ENCODE measurements at places on chromosomes 4 and X. TPM values are rescaled to one million over a fixed set of nuclear protein-coding genes. Genes with fewer than 3 reads are reported as not detected.

Gene POF1B
- total RNA-seq = 0.26 TPM

GRCh38 chr4:152408514-152409327 lies 127.2 kb downstream of the FBXW7 start:
- no peak overlapping the region for H3K27ac ChIP-seq
- H3K4me3 ChIP-seq = no peak overlapping the region
- DNase-seq = no peak
- H3K27me3 ChIP-seq = no peaks in the 10 kb centered on the region
- no peaks in the 10 kb centered on the region for H3K36me3 ChIP-seq

- no peaks in the 10 kb centered on the region for H3K4me1 ChIP-seq
- no peak overlapping the region for H3K27ac ChIP-seq
- no peak for DNase-seq
- H3K36me3 ChIP-seq = no peaks in the 10 kb centered on the region
- no peak overlapping the region for H3K4me3 ChIP-seq
Observed at GRCh38 chr4:37852376-37852775, 25.9 kb downstream of the PGM2 start.

DNA sequence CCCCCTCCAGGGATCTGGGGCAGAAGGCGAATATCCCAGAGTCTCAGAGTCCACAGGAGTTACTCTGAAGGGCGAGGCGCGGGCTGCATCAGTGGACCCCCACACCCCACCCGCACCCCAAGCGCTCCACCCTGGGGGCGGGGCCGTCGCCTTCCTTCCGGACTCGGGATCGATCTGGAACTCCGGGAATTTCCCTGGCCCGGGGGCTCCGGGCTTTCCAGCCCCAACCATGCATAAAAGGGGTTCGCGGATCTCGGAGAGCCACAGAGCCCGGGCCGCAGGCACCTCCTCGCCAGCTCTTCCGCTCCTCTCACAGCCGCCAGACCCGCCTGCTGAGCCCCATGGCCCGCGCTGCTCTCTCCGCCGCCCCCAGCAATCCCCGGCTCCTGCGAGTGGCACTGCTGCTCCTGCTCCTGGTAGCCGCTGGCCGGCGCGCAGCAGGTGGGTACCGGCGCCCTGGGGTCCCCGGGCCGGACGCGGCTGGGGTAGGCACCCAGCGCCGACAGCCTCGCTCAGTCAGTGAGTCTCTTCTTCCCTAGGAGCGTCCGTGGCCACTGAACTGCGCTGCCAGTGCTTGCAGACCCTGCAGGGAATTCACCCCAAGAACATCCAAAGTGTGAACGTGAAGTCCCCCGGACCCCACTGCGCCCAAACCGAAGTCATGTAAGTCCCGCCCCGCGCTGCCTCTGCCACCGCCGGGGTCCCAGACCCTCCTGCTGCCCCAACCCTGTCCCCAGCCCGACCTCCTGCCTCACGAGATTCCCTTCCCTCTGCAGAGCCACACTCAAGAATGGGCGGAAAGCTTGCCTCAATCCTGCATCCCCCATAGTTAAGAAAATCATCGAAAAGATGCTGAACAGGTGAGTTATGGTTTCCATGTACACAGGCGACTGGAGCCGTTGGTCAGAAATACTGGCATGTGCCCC lies at the start of gene CXCL1:
CXCL1 (plus strand) TSS at position 264 of the 926 bp plus-strand sequence; CDS start at position 342, 78 bp downstream.
- peak; percentile 20 for DNase-seq
- peaks cover 5% of the 10 kb centered on the region for H3K4me1 ChIP-seq
- no peaks in the 10 kb centered on the region for H3K36me3 ChIP-seq
- H3K27me3 ChIP-seq = peaks cover 7% of the 10 kb centered on the region
- H3K27ac ChIP-seq = no peak within 1 kb of the TSS
- H3K4me3 ChIP-seq = peak within 1 kb of the TSS; percentile 19

- no peak overlapping the region for H3K4me3 ChIP-seq
- no peak for DNase-seq
- H3K27ac ChIP-seq = no peak overlapping the region
- no peaks in the 10 kb centered on the region for H3K4me1 ChIP-seq
- H3K36me3 ChIP-seq = no peaks in the 10 kb centered on the region
Observed at GRCh38 chr4:25446611-25447010, 69.5 kb downstream of the ANAPC4 start.

- no peaks in the 10 kb centered on the region for H3K36me3 ChIP-seq
- H3K27ac ChIP-seq = peak overlapping the region; percentile 83
- H3K4me3 ChIP-seq = no peak overlapping the region
- peaks cover 10% of the 10 kb centered on the region for H3K4me1 ChIP-seq
- DNase-seq = peak; percentile 70
Observed at GRCh38 chr4:76738086-76738931, 159.6 kb downstream of the SOWAHB start.
